ENCODE measurements at places on chromosomes 7 and 10.

DNA sequence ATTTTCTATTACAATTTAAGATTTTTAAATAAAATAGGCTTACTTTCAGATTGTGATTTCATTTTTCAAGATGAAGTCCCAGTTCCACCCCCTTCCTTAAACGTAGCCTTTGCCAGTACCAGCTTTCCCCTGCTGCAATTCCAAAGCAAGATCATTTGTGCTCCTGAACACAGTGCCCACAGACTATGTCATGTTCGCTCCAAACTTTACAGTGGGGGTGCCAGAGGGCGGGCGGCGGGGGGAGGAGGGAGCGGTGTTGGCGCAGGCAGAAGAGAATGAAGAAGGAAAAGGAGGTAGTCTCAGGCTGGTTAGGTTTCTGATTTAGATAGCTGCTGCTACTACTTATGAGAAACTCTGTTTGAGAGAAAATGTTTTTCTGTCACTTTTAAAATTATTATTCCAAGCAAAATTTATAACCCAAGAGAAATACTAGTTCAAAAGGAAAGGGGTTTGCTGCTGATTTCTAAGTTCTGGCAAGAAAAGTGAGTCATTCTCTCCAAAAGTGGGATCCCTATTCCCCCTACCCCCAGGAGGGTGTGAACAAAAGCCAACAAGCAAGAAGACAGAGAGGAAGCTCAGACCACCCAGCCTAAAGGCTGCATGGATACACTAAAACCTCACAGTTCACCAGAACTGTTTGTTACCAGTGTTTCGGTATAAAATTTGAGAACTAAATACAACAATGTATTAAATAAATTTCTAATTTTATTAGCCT lies 109.6 kb downstream of the SRPK2 start:
- no peak for DNase-seq

GRCh38 chr10:102152545-102152890 lies 329 bp downstream of the NOLC1 start:
- no peak for DNase-seq

DNA sequence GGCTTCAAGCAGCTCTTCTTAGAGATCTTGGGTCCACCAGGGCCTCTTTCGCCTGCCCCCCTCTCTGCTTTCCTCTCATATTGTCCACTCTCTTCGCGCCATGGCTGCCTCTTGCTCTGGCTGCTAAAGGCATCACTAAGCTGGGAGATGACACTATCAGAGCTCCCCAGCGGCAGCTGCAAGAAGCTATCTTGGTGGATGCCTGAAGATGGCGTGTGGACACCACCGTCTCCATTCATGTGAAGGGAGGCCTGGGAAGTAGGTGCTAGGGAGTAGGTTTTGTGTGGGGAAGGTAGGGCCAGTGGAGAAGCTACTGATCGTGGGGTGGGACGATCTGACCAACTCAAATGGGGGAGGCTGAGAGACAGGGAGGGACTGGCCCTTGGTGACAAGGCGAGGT lies 45.9 kb upstream of the PDLIM1 start:
- no peak for DNase-seq

- DNase-seq = no peak
Observed at GRCh38 chr10:75208181-75208580, 2.4 kb upstream of the VDAC2 start.

DNA sequence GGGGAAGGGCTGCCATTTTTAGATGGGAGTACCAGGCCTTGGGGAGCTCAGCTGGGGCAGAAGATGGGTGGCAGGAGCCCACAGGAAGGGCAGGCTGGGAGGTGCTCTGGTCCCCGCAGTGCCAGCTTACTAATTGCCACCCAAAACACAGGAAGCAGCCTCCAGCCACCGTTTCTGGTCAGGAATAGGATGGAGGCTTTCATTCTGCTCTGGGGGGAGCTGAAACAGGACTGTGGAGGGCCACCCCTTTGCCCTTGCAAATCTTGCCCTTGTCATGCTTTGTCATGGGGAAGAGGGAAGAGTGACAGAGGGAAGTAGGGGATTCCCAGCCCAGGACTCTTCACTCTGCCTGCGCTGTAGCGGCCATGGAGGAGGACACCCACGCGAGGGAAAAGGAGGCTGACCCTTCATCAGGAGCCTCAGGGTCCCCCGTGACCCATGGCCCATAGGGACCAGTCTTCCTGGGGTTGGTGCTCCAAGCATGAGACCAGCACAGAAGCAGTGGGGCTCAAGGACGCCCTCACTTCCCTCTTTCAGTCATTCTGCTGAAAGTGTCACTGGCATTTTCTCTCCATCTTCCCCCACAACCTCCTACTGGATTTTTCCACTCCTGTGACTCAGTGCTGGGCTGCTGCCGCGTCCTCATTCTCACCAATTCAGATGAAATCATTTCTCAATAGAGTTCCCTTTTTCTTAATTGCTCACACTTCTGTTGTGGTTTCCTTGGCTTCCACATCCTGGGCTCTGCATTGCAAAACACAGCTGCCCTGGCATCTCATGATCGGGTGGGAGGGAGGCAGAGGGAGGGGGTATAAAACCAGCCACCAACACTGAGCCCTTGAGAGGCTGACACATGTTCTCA lies 61.9 kb downstream of the MKI67 start:
- peak; percentile 26 for DNase-seq

- no peak for DNase-seq
Observed at GRCh38 chr7:5139998-5140397, 50.0 kb upstream of the WIPI2 start.

- no peak for DNase-seq
Observed at GRCh38 chr7:95847061-95847460, 74.7 kb downstream of the DYNC1I1 start.

GRCh38 chr10:6766131-6766801 lies 186.2 kb upstream of the PRKCQ start:
- no peak for DNase-seq

DNA sequence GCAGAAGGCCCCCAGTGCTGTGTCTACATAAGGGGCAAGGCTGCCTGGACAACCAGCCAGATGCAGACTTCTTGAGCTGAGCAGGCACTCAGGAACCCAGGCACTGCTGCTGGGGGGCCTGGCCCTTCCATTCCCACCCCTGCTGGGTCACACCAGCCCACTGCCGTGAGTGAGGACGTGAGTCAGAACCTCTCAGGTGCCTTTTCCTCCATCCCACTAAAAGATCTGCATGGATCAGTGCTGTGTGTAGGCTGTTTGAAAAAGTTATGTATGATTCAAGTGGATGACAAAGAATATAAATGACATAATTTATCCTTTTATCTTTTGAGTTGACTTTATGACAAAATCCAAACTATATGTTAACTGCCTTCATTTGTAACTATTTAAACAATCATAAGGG lies 499.3 kb downstream of the INHBA start:
- no peak for DNase-seq

DNA sequence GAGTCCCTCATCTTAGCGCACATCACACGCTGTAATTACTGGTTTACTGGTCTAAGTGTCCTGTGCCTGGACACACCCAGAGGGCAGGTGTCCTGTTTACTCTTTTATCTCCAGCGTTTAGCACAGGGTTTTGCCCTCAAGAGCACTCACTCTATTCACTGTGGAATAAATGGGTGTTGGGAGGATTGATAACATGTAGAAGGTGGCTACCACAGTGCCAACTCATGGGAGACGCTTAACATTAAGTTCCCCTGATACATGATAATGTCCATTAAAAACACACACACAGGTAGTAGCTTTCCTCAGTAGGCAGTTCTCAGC lies 96.1 kb upstream of the EFCAB10 start:
- DNase-seq = no peak

- no peak for DNase-seq
Observed at GRCh38 chr7:45863715-45864114, 9.2 kb downstream of the CCDC201 start.

DNA sequence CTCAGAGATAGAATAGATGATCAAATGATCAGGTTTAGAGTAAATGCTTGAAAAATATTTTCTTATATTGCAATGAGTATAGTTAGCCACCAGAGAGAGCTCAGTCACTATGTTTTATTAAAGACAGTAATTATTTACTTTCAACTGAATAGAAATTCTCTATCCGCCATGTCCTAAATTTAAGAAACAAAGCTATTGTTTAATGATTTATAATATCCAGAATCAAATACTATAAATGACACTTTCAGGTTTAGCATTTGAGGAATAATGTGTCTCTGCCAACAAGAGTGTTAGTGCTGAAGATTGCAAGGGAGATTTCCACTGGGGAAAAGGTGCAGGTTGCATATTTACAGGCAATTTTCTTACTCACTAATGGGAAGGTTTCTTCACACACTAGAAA lies 184.7 kb downstream of the DGKB start:
- DNase-seq = no peak

All from activated naive CD4-positive, alpha-beta T cell (primary cell).